M059J (cell line): ENCODE measurements at places on chromosomes 2 and 18.

GRCh38 chr2:112187805-112188596, 49.8 kb downstream of the FBLN7 start:
- DNase-seq, result peak; percentile 74

GRCh38 chr18:75544051-75544481, 116.6 kb upstream of the SMIM21 start:
- DNase-seq, result peak; percentile 34

DNA sequence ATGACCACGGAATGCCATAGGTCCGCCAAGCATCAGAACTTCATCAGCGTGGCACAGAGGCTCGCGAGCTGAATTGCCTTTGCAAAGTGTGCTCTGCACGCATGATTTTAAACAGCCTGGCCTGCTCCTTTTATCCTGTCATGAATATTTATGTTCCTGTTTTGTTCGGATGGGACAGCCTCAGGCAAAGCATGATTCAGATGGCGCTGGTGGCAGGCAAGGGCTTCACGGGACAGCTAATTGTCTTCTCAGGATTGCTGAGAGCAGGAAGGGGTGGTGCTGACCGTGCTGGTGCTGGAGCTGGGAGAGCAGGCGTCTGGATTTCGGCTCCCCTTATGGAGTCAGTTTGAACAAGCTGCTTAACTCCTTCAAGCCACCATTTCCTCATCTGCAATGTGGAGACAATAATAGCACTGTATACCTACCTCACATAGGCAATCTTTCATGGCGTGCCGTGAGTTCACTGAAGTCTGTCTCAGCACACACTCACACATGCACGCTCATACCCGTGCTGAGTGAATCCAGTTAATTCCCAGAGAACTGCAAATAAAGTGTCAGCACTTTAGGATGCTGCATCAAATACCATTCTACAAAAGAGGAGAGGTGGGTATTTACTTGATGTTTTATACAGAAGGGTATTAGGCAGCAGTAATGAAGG, 79.7 kb upstream of the APCDD1 start:
- peak; percentile 92 for DNase-seq

DNA sequence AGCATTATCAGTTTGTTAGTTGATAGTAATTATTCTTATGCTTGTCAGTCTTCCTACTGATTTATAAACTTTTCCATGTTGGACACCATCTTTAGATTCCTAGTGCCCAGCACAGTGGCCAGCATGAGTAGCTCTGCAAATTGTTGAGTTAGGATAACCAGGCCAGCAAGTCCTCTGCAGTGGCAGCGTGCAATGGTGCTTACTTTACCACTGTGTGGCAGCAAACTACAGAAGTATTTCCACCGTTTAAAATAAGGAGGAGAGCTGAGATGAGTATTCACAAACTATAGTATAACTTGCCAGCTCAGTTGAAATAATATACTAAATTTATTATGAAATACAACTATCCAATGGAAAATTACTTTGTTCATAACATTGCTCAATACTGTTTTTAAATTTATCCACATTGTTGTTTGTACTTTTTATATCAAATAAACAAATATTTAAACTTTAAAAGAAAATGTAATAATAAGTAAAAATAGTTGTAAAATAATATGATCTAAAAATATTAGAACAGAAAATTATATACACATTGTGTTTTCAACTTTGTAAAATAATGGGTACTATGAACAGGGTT, 9.3 kb upstream of the THADA start:
- peak; percentile 47 for DNase-seq

- peak; percentile 13 for DNase-seq
Observed at GRCh38 chr2:135052997-135053474, 944 bp downstream of the RAB3GAP1 start.

DNA sequence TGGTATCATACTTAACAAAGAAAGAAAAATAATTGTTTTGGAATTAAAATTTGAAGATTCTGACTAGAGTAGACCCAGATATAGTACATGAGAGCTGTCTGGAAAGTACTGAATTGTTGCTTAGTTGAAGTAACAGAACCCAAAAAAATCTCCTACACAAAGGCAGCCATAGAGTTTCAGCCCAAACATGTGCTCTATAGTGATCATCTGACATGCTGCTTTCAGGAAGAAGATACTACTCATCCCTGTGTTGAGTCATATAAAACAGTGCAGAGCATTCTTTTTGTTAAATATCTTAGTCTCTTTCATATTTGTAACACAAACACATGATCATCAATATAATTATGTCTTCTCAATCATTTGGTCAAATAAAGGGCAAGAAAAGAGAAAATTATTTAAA, 84.8 kb upstream of the PTPRM start:
- DNase-seq, result no peak

- no peak for DNase-seq
Observed at GRCh38 chr2:182550234-182550633, 123.4 kb upstream of the PDE1A start.

GRCh38 chr2:36611316-36611990, 13.5 kb upstream of the FEZ2 start:
- DNase-seq, result no peak

- no peak for DNase-seq
Observed at GRCh38 chr2:195535911-195536522, 121.0 kb upstream of the SLC39A10 start.
